Spleen (tissue), 13 donors: ENCODE measurements at places on chromosomes 2 and 18. TPM values are rescaled to one million over a fixed set of nuclear protein-coding genes. Genes with fewer than 3 reads are reported as not detected.

DNA sequence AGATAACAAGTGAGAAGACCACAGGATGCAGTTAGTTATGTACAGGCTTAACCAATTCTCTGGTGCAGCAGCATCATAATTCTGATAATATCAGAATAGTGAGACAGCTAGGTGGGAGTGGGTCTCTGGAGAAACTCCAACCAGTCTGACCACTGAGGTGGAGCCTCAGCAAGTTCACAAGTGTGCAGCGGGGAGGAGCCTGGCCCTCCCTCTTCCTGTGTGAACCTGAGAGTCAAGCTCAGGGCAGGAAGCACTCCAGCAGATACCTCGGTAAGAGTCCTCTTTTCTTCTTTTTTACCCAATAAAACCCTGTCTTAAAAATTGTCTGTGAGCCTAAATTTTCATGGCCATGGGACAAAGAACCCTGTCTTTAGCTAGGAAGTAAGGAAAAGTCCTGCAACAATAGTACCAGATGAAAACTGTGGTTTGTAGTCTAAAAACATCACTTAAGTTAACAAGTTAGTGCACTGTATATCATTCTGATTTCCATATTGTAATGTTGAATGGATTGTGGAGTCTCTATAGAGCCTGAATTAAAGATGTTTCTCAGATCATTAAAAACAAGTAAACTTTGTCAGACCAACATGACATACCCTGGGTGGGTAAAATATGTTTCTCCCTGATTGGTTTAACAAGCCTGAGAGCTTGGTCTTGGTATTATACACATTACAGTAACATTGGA is 370.8 kb downstream of the TMEM182 start:
- H3K27me3 ChIP-seq: no peaks in the 10 kb centered on the region
- no peaks in the 10 kb centered on the region for H3K36me3 ChIP-seq
- no peak overlapping the region for H3K4me3 ChIP-seq

The MTX2 gene
- total RNA-seq: 13.9 TPM

GRCh38 chr2:239943571-239943970 is 81.6 kb downstream of the NDUFA10 start:
- no peak for DNase-seq
- H3K27ac ChIP-seq: no peak overlapping the region
- no peak overlapping the region for H3K4me3 ChIP-seq
- H3K27me3 ChIP-seq: no peaks in the 10 kb centered on the region

The SYT4 gene
- not detected for total RNA-seq

- H3K27ac ChIP-seq: no peak overlapping the region
- H3K36me3 ChIP-seq: no peaks in the 10 kb centered on the region
- H3K4me3 ChIP-seq: no peak overlapping the region
- DNase-seq: no peak
- H3K4me1 ChIP-seq: no peaks in the 10 kb centered on the region
Observed at GRCh38 chr18:9322744-9323143, 11.8 kb upstream of the TWSG1 start.

The GNLY gene
- 17.4 TPM for total RNA-seq

DNA sequence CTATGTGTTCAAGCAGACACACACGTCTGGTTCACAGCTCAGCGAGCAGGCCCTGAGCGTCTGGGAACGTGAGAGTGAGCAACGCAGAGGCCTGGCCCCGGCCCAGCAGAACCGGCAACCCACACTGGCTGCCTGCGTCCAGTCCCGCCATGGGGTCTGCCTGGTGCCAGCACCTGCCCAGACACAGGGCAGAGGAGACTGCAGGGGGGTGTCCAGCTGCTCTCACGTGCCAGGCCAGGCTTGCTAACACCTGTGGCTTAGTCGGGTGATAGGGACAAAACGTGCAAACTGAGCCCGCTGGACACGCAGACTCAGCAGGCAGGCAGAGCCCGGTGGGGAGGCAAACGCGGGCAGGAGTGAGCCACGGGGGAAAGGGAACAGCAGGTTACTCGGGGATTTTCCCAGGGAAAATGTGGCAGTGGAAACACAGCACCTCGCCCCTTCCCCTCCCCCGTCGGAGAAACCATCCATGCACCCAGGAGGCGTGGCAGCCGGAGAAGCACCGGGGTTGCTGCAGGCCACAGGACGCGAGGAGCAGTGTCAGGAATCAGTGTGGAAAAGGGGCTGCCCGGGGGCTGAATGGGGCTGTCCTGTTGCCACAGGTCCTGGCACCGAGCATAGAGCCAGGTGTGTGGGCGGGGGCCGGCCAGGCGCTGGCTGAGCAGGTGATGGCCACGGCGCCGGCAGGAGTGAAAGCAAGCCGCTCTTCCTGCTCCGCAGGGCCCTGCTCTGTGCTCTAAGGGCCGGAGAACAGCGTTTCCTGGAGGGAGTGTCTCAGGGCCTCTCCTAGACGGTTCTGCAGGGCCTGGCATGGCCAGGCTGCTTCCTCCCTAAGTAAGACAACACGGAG is 154.7 kb downstream of the HDAC4 start:
- H3K27ac ChIP-seq: no peak overlapping the region
- no peak overlapping the region for H3K4me3 ChIP-seq
- peaks cover 15% of the 10 kb centered on the region for H3K4me1 ChIP-seq
- no peaks in the 10 kb centered on the region for H3K27me3 ChIP-seq

- peaks cover 38% of the 10 kb centered on the region for H3K36me3 ChIP-seq
- H3K27ac ChIP-seq: no peak overlapping the region
- DNase-seq: no peak
- H3K4me1 ChIP-seq: no peaks in the 10 kb centered on the region
- H3K27me3 ChIP-seq: no peaks in the 10 kb centered on the region
Observed at GRCh38 chr2:171487201-171487600, 35.1 kb upstream of the CYBRD1 start.

GRCh38 chr2:239321596-239322415 is 79.0 kb downstream of the HDAC4 start:
- peak overlapping the region; percentile 68 for H3K27ac ChIP-seq
- H3K27me3 ChIP-seq: no peaks in the 10 kb centered on the region
- peaks cover 37% of the 10 kb centered on the region for H3K4me1 ChIP-seq
- H3K4me3 ChIP-seq: no peak overlapping the region
- DNase-seq: peak; percentile 64
- H3K36me3 ChIP-seq: no peaks in the 10 kb centered on the region

The TMEM200C gene
- total RNA-seq: 0.83 TPM

The POTEI gene
- total RNA-seq: not detected

GRCh38 chr2:126971162-126971480 is 72.4 kb downstream of the TEX51 start:
- no peak for DNase-seq
- no peaks in the 10 kb centered on the region for H3K36me3 ChIP-seq
- H3K4me1 ChIP-seq: peaks cover 2% of the 10 kb centered on the region
